ENCODE measurements at places on chromosomes 7 and 10.

DNA sequence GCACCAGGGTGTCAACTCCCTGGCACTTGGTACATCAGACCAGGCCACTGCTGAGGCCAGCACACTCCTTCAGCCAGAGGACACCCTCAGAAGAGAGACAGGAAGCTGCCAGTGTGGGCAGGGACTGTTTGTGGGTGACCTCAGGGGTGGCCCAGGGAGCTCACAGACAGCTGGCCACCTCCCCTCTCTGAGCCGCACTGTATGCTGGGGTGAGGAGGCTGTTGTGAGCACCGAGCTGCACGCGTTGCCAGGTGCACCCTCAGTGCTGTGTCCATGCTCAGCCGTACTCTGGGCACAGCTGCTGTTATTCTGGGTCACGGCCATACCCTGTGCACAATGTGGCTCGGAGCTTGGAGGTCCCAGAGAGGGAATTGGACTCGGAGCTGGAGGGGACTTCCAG lies 61.5 kb upstream of the NANOS1 start:
- peak; percentile 26 for DNase-seq

DNA sequence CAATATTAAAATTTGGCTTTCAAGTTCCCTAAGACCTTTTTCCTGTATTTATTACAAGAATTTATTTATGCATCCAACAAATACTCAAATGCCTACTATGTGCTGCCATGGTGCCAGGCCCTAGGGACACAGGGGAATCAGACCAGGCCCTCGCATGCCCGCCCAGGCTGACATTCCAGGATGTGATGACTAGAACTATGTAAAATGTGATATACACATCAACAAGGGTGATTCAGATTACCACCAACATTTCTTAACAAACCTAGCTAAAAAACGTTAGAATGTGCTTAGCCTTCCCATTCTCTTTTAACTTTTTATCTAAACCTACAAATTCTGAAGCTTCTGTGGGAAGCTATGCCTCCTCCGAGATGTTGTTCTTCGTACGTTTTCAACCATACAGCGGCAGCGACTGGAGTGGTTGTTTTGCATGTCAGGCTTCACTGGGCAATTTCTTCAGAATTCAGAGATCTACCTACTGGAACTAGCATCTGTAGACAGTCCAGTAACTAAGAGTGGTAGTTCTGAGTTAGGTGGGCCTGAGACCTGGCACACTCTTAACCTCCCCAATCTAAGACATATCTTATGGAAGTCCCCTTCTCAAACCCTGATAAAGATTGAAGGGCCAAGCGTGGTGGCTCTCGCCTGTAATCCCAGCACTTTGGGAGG lies 22.1 kb downstream of the GNA12 start:
- DNase-seq, result no peak

- no peak for DNase-seq
Measured at GRCh38 chr10:122162671-122163173, 108.4 kb upstream of the BTBD16 start.

DNA sequence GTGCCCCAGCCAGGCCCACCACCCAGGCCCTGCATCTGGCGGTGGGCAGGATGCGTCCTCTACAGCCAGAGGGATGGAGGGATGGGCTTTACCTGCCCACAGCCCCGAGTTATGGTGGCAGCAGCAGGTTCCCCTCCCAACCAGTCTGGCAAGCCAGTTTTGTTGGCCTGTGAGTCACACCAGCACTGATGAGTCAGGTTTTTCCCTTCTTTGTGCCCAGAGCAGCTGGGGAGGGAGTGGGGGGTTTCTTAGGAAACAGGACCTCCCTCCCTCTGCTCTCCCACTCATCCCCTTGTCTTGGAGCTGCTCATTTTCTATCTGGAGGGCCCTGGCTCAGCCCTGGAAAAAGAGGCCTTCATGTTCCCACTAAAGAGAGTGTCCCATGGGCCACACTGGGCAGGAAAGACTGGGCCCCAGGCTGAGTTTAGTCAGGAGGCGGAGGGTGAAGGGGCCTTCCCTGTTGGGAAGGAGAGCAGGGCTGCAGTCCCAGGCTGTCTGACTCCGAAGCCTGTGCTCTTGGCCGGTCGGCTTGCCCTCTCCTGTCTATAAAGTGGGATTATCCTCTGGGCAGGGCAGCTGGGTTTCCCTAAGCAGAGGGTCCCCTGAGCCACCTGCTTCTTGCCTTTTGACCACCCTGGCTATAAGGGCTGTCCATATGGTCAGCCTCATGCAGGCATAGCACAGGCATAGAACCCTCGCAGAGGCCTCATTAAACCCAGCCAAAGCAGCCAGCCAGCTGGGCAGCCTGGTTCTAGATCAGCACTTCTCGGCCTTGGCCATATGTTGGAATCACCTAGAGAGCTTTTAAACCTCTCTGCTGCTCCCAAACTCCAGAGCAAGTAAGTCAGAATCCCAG lies 30.2 kb upstream of the ANKRD2 start:
- peak; percentile 88 for DNase-seq

GRCh38 chr7:30157204-30157603 lies 22.4 kb downstream of the MTURN start:
- no peak for DNase-seq

DNA sequence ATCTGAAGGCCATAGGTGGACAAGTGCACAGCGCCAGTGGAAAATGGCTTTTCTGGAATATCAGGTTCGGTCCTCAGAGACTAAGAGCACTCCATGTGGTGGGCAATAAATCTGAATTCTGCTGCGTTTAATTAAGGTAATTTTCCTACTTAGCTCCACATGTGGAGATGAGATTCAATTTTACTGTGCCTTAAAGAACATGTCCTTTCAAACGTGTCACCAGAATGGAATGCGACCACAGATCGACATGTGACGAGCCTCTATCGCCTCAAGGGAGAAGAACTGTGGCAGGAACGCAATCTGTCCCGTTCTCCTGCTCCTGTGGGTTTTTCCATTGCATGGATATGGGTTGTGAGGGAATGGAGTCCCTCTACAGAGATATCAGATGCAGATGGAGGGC lies 205.3 kb upstream of the ZNF32 start:
- DNase-seq, result no peak

DNA sequence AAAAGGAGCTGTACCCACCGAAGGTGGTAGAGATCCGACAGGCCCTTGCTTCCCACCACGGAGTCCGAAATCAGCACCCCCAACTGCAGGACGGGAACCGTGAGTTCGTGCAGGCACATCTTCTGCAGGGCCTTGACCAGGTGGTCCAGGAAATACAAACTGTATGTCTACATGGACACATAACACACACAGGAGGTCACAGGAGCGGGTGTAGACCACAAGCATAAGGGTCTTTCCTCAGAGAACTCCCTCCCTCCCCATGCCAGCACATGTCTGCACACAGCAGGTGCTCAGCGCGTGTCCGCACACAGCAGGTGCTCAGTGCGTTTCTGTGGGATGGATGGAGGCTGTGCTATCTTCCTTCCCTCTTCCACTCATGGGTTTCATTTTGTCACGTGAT lies 69.7 kb downstream of the CFAP46 start:
- no peak for DNase-seq

GRCh38 chr7:112414855-112415490 lies 35.3 kb upstream of the IFRD1 start:
- no peak for DNase-seq
